Stimulated activated CD4-positive, alpha-beta T cell treated with anti-CD3 and anti-CD28 coated beads, Interleukin-2, amount 100 ng/mL, for 48 hours (primary cell): ENCODE measurements at places on chromosomes 7 and 10.

- DNase-seq, result no peak
These were observed 2.1 kb upstream of the UNCX start for GRCh38 chr7:1230411-1231213.

- DNase-seq, result no peak
These were observed 14.2 kb upstream of the DYNC1I1 start for GRCh38 chr7:95758187-95758586.

GRCh38 chr10:14261336-14261735, 69.4 kb downstream of the FRMD4A start:
- DNase-seq, result no peak

GRCh38 chr10:89029181-89029580, 38.6 kb downstream of the FAS start:
- DNase-seq, result no peak

DNA sequence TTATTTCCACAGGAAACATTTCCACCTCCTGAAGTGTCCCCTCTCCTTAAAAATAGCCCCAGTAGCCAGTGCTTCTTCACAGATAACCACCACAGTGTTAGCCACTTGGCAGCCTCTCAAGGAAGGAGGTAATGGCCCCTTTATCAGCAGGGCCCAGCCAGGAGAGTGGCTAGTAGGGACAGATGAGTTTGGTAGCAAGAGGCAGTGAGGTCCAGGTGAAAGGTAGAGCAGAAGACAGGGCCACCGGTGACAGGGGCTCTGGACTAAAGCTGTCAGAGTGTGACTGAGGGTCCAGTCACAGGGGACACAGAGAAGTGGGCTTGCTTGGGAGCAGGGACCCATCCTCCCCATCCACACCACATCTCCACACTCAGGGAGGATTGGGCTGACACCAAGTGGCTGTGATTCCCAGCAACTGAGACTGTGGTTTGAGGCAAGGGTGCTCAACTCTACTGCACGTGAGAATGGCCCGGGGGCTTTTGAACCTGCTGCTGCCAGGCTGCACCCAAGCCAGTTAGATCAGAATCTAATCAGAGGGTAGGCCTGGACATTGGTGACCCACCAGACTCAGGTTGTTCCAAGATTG, 52.2 kb downstream of the C10orf120 start:
- no peak for DNase-seq

GRCh38 chr10:34254596-34254995, 560.5 kb downstream of the PARD3 start:
- no peak for DNase-seq

- DNase-seq, result no peak
These were observed 30.6 kb downstream of the CPVL start for GRCh38 chr7:29115753-29116152.

- DNase-seq, result no peak
These were observed 40.7 kb downstream of the ZCCHC24 start for GRCh38 chr10:79404690-79405131.

DNA sequence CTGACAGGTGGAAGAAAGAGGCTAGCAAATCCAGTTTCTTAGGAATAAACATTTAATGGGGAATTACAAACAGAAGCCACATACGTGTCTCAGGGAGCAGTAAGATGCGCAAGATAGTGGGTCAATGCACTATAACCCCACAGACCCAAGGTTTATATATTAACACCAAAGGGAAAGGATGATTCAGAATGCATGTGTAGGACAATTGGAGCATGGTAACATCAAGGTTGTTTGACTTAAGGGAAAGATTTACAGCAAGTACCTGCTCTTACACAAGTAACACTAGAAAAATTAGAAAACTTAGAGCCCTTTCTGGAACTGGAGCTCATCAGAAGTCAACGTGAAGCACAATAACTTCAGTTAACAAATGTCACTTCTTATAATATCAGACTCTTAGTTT, 161.1 kb upstream of the ZWINT start:
- no peak for DNase-seq

GRCh38 chr10:86027346-86027745, 339.2 kb downstream of the GRID1 start:
- DNase-seq, result no peak

GRCh38 chr10:15712883-15713282, 6.8 kb downstream of the ITGA8 start:
- DNase-seq, result no peak

- DNase-seq, result no peak
These were observed 3.1 kb downstream of the PALS2 start for GRCh38 chr7:24576171-24577025.
